ENCODE measurements at places on chromosomes 3 and 15.

- DNase-seq = no peak
Measured at GRCh38 chr15:77656294-77656693, 23.6 kb upstream of the LINGO1 start.

- DNase-seq = no peak
Measured at GRCh38 chr15:51267051-51267702, 71.2 kb downstream of the CYP19A1 start.

DNA sequence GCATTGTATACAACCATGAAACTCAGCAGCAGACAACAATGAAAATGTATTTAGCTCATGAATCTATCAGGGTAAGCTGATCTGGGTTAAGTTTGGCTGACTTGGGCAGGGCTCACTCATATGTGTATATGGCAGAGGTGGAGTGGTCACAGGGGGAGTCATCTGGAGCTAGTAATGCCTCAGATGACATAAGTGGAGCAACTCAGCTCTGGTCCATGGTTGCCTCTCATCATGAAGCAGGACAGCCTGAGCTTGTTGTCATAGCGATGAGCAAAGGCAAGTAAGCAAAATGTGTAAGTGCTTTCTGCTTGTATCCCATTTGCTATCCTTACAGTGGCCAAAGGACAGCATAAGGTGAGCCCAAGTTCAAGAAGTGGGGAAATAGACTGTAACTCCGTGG, 64.5 kb downstream of the ALCAM start:
- DNase-seq = no peak

DNA sequence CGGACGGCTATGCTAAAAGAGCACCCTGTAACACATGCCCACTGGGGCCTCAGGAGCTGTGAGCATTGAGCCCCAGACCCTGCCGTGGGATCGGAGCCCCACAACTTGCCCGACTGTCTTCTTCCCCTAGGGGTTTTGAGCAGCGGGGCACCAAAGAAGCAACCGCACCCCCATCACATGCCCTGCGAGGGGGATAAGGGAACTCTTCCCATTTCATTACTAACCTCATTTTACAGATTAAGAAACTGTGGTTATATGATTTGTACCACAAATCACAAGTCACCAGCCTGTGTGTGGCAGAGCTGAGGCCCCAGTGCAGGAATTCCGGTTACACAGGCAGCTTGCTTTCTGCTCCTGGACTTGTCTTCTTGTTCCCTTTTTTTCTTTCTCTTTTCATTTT, 86.2 kb downstream of the CD47 start:
- no peak for DNase-seq

DNA sequence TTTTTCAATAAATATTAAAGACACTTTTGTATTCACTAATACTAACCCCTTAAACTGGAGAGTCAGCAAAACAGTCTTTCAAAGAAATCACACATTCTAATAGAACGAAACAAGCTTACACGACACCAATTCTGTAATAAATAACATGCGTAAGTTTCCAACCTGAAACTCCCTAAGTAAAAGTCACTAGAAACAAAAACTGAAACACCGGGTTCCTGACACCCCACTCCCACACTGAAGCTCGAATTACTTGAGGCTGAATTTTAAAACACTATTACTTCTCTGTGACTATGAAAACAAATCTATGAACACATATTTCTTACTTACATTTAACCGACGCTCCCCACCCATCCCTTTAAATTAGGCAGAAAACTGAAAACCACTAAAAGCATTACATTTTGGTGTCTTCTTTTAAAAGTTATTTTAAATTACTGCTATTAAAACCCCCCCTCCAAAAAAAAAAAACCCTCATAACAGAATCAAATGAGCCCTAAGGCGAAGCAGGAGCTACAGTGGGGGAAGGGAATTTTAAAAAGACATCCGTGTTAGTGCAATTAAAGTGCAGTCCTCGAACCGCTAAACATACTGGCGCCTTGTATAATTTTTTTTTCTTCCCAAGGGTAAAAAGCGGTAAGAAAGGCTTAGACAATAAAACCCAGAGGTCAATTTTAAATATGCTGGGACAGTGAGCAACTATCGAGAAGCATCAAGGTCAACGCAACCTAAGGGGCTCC, 878 bp downstream of the SPPL2A start:
- DNase-seq = no peak

DNA sequence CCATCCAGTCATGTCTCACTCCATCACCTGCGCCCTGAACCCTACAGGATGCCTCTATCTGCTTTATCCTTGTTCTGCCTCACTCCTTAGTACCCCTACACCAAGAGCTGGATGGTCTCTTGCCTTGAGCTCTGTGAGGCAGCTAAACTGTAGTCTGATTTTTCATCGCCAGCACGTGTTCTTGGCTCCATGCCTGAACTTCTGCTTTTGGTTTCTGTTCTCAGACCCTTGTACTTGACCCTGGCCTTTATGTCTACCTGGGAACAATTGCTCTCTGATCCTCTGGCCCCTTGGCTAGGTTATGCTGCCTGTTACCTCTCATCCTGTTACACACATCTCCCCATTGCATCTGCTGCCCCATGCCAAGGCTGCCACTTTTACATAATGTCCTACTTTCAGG, 318.0 kb upstream of the LMCD1 start:
- DNase-seq = no peak

DNA sequence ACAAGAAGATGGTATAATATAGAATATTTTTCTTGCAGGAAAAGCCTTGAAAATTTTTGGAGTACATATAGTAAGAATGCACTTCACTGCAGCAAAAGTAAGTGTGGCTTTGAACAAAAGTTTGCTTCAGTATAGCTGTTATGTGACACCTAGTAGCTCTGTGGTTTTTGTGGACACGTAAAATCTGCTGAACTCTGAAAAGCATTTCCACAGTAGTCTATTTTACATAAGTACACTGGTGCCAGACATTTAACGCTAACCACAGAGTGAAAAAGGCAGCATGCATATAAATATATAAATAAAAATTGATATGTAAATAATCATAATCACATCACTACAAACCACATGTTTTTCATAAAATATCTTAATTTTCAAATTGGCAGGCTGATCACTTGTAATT, 39.8 kb downstream of the CGGBP1 start:
- no peak for DNase-seq

DNA sequence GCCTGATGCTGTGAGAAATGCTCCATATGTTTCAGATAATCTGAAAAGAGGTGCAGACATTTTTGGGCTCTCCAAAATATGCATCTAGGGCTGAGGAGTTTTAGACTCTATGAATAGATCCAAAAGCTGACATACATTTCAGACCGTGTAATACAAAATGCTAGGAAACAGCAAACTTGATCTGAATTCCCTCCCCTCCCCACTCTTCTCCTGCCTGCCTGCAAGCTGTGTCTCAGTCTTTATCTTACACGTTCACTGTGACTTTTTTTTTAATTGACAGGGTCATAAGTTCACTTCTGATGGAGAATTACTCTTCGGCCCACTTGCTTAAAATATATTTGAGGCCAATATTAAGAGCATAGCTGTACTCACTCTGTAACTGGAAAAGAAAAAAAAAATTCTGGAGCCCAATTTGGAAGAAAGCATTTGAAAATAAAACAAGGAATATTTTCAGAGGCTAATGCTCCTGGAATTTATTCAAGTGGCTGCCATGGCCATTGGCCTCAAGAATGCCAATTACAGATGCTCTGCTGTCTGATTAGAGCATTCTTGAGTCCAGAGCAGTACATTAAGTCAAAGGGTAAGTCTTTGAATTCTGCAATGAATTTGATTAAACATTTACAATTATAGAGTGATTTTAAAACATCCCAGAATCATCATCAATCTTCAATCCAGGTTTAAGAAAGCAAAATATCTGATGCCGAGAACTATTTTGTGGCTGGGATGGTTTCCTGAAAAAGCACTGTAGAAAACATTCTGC, 146.2 kb upstream of the SEMA6D start:
- no peak for DNase-seq

DNA sequence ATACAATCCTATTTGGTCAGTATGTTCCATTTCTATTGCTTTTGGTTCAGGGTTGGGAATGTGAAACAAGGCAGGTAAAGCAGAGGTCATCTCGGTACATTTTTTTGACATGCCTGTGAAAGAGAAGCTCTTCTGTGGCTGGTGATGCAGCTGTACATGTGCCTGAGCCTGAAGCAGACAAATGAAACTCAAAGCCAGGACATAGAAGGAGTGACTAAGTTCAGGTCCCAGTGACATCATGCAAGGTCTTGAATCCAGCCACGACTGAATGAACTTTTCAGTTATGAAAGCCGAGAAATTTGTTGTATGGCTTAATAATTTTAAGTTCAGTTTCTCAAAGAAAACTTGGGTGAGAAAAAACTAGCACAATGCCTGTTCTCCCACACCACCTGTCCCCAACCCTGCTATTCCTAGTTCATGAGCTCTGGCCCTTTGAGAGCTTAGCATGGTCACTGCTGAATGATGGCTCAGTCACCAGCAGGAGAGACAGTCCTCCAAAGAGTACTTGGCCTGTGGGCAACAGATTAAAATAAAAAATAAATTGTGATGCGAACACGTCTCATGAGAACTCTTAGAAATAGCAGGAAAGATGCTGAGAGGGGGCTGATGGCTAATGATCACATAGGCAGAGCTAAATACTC, 600.2 kb upstream of the GRM7 start:
- no peak for DNase-seq

- DNase-seq = no peak
Measured at GRCh38 chr15:62417439-62417838, 252.4 kb upstream of the C2CD4B start.

DNA sequence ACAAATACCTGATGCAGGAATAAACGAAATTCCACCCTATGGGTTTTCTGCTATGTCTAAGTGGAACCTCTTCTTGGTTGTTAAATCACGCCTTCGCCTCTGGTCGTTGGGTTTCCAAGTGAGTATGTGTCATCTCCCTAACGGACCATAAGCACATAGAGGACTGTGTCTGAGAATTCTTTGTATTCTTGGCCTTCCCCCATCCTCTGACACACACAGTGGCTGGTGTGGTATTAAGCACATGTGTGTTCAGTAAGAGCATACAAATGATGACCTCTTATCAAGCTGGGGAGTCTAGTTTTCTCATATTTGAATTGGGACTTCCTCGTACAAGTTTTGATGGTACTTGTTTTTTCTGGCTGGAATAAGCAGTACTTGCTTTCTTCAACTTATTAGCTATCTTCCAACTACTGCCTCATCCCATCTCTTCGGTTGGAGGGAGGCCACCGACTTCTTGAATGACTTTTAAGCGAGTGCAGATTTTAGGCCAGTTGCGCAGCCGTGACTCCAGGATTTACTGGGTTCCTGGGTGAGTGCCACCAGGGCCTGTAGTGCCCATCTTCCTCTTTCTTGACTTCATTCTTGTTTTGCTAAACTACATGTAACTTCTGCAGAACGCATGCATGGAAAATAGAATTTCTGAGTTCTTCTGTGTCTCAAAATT, 240.2 kb downstream of the ADAMTS17 start:
- DNase-seq = no peak

- DNase-seq = no peak
Measured at GRCh38 chr15:91553196-91553854, 300.2 kb upstream of the SLCO3A1 start.

DNA sequence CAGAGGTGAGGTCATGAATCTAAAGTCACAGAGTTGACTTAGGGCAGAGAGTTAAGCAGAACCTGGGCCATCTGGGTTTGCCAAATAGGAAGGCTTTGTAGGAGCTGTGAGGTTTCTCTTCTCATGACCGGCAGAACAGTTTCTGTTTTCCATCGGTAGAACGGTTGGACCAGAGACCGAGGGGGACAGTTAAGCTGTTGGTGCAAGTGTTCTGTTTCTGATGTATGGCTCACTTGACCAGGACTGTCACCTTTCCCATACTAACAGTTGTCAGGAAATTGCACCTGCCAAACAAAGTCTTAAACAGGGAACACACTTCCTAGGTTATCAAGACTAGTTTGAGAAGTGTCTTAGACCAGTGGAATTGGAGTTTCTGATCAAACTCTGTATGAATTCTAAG, 158.3 kb downstream of the PDCD6IP start:
- no peak for DNase-seq

DNA sequence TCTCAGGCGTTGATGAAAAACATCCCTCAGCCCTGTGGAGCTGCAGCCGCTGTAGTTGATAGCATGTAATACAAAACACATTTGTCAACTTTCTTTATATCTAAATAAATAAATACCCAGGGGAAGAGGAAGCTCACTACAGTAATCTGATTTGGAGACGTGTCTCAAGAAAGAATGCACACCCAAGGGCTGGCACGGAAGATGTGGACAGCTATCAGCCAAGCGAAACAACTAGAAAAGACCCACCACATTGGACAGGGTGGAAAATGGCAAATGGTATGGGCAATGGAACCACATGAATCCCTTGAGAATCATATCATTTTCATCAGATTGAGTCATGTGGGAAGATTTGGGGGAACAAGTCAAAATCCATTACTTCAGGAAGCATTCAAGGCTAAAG, 43.1 kb upstream of the ALDH1A3 start:
- DNase-seq = no peak

DNA sequence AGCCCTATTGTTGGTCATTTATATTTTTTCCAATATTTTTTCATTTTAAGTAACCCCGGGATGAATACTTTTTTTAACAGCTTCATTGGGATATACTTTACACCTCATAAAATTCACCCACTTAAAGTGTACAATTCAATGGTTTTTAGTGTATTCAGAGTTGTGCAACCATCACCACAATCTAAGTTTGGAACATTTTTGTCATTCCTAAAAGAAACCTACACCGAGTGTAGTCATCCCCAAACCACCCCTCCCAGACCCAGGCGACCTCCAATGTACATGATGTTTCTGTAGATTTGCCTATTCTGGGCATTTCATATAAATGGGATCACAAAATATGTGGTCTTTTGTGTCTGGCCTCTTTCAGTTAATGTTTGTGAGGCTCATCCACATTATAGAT, 118.3 kb upstream of the FRMD4B start:
- no peak for DNase-seq

- no peak for DNase-seq
Measured at GRCh38 chr3:88810455-88810854, 297.0 kb upstream of the EPHA3 start.

GRCh38 chr3:156554515-156554841, 439 bp downstream of the SSR3 start:
- DNase-seq = no peak

DNA sequence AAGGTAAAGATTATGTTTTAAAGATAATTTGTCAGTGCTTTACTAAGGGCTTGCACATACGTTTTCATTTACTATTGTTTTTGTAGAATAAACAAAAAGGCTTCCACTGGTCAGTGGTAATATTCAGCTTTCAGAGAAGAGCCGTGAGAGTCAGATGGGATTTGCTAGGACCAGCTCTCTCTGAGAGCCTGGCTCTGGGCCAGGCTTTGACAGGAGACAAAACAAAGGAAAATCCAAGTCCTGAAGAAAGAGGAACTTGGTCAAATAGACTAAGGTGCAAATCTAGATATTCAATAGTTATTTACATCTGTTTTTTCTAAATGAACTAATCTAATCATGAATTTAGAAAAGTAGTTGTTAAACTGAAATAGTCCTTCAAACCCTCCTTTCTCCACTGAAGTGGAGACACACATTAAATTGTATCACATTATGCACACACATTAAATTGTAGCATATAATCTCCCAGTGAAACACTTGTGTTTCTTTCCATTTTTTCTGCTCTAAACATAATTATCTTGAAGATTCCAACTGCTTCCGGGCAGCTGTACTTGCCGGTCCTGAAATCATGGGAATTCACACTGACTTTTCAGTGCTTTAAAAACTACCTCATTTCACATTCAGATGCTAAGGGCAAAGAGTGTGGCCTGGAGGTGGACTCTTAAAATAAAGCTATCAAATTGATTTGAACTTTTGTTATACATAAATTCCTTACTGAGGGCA, 55.1 kb upstream of the FILIP1L start:
- DNase-seq = no peak

- no peak for DNase-seq
Measured at GRCh38 chr3:86578071-86578470, 412.9 kb downstream of the VGLL3 start.

GRCh38 chr15:41794081-41794480, 19.8 kb downstream of the MAPKBP1 start:
- DNase-seq = no peak
